Fibroblast of skin of right biceps (primary cell): ENCODE measurements at places on chromosomes 1 and 21.

DNA sequence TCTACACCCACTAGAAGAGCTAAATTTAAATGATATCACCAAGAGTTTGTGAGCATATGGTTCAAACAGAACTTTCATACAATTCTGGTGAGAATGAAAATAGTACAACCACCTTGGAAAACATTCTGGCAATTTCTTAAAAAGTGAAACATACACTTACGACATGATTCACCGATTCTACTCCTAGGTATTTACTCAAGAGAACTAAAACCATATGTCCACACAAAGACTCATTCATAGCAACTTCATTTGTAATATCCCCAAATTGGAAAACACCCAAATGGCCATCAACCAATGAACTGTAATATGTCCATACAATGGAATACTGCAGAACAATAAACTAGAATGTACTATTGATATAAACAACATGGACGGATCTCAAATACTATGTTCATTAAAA, 51.2 kb upstream of the ADAM30 start:
- peak; percentile 95 for DNase-seq

- DNase-seq, result no peak
Measured at GRCh38 chr1:61293986-61294504, 211.7 kb downstream of the NFIA start.

DNA sequence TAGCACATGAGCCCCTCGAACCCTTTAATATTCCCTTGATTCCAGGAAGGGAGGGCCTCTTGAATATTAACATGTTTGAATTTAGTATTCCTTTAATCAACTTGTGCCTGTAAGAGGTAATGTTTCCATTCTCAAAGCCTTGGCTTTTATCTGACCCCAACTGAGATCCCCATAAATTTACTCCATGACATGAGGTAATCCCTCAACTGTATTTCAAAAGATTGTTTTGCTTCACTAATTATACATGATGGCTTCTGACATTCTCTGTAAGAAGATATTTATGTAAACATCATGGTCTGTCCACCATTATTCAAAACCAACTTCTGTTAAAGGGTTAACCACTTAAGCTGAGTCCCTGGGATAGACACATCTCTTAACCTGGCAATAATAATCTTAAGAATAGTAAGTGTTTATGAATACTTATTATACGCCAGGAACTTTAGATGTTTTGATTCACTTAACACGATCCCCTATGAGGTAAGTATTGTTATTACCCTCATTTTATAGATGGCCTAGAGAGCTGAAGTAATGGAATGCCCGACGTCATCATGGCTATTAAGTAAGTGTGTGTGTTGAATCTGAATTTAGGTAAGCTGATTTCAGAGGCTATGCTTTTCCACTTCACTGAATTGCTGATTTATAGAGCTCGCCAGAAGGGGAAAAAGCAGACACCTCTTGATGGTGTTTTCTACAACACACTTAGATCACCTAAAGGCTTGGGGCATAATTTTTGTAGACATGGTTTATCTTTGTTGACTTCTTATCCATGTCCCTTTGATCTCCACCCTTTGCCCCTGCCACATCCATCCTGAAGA, 11.1 kb downstream of the KRTAP19-1 start:
- DNase-seq, result no peak

- DNase-seq, result no peak
Measured at GRCh38 chr21:23968008-23968407, 1639.3 kb downstream of the MRPL39 start.

DNA sequence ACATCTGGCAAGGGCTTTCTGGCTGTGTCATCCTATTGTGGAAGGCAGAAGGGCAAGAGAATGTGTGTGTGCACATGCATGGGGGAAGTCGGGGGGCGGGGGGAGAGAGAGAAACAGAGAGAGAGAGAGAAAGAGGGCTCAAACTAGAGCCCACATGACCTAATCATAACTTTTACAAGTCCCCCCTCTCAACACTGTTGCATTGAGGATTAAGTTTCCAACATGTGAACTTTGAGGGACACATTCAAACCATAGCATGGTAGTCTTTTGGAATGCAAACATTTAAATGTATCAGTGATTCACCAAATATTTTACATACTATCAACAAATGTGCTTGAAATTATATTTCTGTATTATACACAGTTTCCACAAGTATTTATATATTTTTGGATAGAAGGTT, 655.4 kb upstream of the B3GALT2 start:
- peak; percentile 47 for DNase-seq

- peak; percentile 17 for DNase-seq
Measured at GRCh38 chr21:33734291-33734690, 92.0 kb downstream of the ITSN1 start.

DNA sequence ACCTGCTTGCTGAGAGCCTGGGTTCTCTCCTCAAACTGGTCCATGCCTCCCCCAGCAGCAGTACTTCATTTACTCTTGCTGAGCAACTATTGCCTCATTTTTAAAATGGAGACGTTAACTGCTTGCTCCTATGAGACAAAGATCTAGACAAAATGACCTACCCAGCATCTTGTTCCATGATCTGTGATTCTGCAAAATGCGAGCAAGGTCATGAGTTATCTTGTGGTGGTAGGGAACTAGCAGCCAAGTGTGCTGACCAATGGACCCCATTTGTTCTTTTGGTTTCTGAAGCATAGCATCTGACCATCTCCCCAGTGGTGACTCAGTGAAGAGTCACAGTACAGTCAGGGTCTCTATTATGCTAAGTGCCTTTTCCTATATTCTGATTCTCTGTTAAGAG, 40.4 kb downstream of the TBX15 start:
- DNase-seq, result peak; percentile 90

- DNase-seq, result peak; percentile 96
Measured at GRCh38 chr1:178344513-178345091, 152.2 kb downstream of the CLEC20A start.

GRCh38 chr1:51958824-51959223, 31.7 kb downstream of the RAB3B start:
- DNase-seq, result no peak

DNA sequence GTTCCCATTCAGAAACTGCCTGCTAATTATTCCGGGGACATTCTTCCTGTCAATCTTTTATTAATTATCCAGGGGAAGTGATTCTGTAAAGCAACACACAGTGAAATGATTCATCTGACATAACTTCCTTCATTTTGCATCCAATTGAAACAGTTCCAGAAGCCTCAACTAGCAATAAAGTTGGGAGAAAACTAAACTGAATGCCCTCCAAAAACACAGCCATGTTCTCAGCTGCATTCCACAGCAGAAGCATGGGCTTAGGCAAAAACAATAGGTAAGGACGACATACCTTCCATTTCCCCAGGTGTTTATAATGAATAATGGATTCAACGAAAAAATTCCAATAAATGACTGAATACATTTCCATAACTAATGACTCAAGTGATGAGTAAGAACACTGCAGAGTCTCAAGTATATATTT, 36.9 kb upstream of the TARBP1 start:
- DNase-seq, result peak; percentile 90

DNA sequence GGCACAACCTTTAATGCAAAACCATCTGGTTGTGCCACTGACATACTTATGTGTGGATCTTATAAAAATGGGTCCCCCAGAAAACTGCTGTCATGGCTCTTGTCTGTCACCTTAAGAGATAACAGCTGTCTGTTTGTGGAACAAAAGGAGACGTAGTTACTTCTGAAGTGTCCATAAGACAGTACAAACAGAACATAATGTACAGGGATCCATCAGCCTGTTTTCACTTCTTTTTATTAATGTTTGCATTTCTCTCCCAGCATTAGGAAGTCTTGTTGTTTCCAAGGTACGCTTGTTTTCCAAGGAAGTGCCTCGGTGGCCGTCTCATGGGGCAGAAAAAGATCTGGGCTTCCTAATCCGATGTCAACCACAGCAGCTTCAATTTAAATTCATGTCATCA, 11.2 kb upstream of the ST6GALNAC5 start:
- no peak for DNase-seq

- peak; percentile 53 for DNase-seq
Measured at GRCh38 chr1:109954041-109954512, 30.5 kb upstream of the AHCYL1 start.

- DNase-seq, result peak; percentile 25
Measured at GRCh38 chr1:216847397-216848036, 124.3 kb upstream of the ESRRG start.

- DNase-seq, result peak; percentile 84
Measured at GRCh38 chr1:87953732-87954344, 625.2 kb downstream of the LMO4 start.

DNA sequence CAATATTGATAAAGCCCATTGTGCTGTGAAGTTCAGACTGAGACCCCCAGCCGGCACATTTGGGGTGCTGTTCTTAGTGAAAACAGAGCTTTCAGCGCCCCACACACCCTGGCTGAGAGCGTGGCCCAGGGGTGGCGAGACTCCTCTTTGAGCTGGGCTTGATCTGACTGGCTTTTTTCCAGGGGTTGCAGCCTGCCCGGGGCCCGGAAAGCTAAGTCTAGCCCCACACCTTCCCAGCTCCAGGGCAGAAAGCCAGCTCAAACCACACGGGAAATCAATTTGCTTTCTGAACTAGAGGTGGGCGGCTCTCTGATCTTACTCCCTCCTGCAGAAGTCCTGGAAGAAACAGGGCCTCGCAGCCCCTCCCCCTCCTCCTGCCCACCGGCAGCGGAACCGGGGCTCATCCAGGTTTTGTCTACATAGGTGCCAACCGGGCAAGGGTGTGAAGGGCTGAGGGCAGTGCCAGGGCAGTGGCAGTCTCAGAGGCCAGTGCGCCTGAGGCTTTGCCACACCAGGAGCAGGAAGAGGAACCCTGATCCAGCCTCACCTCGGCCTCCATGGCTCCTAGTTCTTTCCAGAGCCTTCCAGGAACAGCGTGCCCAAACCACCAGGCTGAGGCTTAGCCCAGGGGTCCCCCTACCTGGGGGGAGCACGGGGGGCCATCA, 155.3 kb downstream of the NPHP4 start:
- no peak for DNase-seq

- no peak for DNase-seq
Measured at GRCh38 chr1:21734526-21734925, 48.4 kb downstream of the USP48 start.

DNA sequence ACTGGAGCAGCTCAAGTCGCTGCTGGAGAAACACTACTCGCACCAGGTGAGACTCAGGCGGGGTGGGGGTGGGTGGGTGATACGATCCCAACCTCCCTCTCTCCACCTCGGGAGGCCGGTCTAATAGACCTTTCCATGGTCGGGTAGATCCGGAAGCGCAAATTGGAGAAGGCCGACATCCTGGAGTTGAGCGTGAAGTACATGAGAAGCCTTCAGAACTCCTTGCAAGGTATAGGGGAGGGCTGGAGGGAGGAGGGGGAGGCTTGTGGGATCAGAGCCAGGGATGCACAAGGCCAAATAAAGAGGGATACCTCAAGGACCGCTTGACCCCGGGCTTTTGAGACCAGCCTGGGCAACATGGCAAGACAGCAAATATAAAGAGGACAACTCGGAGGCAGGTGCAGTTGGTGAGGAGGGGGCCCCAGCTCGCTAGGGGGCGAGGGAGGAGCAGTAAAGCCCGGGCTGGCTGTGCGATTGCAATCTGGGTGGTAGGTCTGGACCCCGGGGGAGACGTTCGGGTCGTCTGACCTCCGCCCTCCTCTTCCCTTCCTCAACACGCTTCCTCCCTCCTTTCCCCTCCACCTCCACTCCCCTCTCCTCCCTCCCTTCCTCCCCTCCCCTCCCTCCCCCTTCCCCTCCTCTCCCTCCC, 546 bp downstream of the HES3 start:
- no peak for DNase-seq

- peak; percentile 21 for DNase-seq
Measured at GRCh38 chr1:21165076-21165475, 11.6 kb downstream of the EIF4G3 start.

DNA sequence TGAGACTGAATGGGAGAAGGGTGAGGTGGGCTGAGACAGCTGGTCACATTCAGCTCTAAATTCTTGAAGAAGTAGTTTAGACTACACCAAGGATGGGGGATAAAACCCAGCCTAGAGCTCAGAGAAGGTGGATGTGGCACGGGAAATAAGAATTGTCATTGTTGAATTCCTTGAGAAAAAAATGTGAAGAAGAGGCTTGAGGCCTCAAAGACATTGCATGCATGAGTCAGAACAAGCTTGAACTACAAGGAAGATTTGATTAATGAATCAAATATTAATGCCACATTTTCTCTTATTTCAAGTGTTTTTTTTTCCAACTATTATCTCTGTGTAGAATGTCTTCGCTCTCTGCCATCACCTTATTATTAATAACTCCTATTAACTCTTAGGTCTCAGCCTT, 58.9 kb downstream of the MAP3K7CL start:
- DNase-seq, result peak; percentile 78
